ENCODE measurements at places on chromosomes 13 and 19.

DNA sequence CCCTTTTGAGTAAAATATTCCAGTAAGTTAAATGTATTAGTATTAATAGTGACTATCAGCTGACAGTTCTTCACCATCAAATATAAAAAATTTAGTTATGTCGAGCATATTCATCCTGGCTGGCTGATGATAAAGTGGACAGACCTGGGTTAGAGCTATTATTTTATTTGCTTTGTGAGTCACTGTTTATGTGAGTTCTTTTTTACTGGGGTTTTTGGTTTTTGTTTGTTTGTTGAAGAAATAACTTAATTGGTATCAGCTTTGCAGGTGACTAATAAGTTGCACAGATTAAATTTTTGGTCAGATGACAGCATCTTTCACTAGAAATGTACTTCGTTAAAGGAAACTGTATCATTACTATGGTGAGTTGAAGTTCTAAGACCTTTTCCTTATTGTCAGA lies 224.7 kb downstream of the GGACT start:
- peak; percentile 50 for DNase-seq

GRCh38 chr19:710767-711166 lies 2.0 kb downstream of the PALM start:
- no peak for DNase-seq

DNA sequence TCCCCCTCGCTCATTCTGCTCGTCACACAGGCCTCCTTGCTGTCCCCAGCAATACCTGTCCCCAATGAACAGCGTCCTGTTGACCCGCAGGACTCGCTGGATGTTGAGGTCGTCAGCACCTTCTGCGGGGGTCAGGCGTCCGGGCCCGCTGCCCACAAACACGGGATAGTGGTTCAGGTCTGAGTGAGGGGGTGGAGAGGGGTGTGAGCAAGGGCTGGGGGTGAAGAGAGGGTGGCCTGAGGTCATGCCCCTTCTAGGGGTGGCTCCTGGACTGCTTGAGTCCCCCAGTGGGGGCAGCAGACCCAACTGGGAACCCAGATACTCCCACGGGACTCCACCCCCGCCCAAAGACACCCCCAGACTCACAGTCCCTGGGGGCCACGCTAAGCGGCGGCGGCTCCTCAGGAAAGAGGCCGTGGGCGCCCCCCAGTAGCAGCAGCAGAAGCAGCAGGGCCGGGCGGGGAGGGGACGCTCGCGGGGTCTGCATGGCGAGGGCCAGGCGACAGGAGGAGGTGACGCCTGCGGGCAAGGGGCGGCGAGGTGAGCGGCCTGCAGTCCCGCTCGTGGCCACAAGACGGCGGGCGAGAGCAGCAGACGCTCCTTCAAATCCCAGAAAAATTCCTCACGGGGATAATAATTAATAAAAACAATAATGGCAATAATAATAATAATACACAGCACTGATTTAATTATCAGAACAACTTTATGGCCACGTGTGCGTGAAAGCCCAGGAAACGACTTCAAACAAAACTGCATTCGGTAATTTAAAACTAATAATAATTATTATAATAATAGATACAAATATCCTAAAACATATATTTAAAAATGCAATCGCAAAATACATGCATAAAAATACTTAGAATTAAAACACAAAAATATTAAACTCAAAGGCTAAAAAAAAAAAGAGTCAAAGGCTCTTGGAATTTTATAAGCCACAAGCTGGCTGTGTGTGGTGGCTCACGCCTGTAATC lies 1.2 kb downstream of the SEMA6B start:
- no peak for DNase-seq

DNA sequence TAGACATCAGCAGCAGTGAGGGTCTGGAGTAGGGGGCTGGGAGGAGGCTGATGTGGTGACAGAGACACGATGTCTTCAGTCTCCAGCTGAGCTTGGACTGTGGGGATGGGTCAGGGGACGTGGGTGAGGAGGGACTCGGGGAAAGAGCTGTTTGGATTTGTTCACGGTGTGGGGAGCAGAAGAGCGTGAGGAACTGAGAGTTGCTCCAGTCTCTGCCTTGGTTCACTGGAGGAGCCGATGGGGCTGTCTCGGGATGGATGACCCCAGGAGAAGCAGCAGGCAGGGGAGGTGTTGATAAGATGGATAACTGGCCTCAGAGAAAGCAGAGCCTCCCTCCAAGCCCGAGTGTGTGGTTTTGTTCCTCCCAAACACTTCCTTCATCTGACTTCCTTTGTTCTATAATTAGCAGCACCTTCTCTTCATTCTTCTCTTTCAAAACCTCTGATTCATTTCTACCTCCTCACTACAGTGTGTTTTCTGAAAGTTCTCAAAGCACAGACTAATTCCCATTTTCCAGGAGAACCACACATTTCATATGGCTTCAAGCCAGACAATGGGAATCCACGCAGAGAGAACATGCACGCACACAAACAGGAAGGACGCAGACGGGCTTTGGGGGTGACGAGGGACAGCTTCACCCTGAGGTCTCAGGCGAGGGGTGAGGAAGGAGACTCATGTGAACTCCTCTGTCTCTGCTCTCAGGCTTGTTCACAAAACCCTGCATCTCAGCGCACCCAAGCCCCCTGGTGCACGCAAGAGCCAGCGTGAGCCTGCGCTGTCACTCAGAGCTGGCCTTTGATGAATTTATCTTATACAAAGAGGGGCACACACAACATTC lies 18.6 kb downstream of the LAIR2 start:
- no peak for DNase-seq

GRCh38 chr13:50119591-50119990 lies 104.3 kb downstream of the KCNRG start:
- DNase-seq: no peak

DNA sequence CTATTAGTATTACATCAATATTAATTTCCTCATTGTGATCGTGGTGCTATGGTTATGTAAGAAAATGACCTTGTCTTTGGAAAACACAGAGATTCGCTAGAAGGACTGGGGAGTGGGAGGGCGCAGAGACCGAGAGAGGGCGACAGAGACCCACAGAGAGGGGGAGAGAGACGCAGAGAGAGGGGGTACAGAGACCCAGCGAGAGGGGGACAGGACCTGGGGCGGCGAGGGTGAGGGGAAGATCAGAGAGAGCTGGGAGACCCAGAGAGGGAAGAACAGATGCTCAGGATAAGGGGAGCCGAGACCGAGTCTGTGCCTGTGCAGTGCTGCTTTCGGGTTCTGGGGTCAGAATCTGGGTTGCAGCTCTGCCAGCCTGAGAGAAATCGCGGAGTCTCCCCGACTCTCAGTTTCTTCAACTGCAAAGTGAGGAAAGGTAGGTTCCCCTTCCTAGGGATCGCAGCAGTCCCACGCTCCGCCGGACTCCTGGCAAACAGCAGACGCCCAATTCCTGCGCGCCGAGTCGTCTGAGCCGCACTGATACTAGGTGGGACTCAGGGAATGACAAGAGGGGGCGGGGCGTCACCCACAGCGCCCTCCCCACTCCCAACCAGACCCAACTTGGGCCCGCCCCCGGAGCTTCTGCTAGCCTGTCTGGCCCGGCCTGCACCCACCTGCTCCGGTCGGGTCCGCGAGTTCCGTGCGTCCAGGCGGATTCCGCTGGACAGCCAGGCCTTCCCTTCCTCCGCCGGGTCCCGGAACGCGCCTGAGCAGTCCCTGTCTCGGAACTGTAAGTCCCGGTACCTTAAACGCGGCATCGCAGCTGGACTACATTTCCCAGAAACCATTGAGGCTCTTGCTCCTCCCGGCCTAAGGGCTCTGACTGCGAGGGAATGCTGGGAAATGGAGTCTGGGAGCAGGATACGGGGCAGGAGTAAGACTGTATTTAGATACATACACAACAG lies 15.3 kb downstream of the IZUMO2 start:
- peak; percentile 80 for DNase-seq

GRCh38 chr19:5672708-5673459 lies 7.4 kb downstream of the MICOS13 start:
- no peak for DNase-seq

DNA sequence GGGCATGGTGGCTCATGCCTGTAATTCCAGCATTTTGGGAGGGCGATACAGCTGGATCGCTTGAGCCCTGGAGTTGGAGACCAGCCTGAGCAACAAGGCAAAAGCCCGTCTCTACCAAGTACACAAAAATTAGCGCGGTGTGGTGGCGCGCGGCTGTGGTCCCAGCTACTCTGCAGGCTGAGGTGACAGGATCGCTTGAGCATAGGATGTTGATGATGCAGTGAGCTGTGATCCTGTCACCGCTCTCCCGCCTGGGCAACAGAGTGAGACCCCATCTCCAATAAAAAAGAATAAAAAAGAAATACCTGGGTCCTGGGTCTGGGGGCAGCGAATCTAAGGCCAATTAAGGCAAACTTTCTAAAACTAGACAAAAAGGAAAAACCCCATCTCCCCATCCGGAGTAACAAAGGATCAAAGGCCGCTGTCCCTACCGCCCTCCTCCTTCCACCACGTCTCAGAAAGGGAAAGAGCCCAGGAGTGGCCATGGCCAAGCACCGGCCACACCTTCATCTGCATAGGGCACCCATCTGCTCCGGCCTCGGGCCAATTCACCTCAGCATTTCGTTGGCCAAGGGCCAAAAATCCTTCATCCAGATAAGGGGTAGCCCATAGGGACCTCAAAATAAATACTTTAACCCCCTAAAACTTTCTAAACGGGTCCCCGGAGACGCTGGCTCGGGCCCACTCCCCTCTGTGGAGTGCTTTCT lies 851 bp downstream of the ZNF320 start:
- DNase-seq: peak; percentile 7

DNA sequence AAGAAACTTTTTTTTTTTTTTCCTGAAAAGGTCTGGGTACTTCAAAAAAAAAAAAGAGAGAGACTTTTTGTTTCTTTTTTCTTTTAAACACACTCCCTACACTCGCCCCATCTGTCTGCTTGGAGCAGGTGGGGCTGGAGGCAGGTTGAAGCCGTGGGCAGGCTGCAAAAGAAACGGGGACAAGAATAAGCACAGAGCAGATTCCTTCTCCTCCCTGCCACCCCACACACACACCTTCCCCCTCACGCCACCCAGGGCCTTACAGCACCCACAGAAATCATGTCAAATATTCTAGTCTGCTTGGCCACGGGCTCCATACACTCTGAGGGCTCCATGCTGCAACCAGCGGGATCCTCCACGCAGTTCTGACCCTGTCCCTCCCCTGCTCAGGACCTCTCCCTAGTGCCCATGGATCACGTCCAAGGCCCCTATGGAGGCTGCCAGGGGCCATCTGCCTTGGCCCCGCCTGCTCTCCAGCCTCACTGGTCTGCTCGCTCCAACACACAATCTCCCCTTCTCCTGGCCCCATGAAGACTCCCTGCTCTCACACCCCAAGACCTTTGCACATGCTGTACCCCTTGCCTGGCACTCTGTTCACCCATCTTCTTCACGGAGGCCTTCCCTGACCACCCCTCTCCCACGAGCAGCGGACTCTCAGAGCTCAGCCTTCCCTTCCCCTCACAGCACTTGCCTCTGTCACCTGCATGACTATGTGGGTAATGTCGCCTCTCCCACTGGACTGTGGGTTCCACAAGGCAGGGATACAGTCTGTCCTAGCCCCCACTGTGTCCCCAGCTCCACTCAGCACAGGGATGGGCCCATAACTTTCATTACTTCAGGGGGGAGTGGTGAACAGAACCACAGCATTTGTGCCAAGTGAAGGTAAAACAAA lies 11.4 kb downstream of the AKT2 start:
- no peak for DNase-seq

DNA sequence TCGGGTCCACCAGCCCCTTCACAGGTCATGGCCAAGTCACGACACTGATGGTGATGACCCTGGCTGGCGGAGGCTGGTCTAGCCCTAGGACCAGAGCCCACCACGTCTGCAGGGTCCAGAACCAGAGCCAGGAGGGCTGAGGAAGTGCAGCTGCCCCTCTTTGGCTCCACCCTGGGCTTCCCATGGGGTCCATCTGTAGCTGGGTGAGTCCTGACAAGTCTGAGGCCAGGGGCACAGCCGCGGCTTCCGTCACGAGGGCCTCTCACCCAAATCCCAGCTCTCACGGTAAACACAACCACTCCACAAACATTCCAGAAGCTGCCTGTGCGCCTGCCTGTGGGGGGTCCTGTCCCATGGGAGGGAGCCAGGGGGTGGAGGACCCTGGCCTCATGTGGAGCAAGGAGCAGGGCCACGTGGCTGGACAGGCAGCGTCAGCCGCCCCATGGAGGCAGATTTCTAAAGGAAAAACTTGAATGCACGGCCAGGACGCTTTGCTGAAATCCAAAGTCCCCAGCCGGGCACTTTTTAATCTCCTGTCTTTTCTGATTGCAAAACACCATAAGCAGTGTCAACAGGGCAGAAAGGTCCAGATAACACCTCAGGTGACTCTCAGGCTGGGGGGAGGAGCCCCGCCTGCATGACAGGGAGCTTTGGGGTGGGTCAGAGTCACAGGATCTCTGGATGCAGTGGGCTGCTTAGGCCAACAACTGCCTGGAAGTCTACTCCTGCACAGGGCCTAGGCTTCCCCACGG lies 29.9 kb downstream of the CEBPG start:
- DNase-seq: no peak

DNA sequence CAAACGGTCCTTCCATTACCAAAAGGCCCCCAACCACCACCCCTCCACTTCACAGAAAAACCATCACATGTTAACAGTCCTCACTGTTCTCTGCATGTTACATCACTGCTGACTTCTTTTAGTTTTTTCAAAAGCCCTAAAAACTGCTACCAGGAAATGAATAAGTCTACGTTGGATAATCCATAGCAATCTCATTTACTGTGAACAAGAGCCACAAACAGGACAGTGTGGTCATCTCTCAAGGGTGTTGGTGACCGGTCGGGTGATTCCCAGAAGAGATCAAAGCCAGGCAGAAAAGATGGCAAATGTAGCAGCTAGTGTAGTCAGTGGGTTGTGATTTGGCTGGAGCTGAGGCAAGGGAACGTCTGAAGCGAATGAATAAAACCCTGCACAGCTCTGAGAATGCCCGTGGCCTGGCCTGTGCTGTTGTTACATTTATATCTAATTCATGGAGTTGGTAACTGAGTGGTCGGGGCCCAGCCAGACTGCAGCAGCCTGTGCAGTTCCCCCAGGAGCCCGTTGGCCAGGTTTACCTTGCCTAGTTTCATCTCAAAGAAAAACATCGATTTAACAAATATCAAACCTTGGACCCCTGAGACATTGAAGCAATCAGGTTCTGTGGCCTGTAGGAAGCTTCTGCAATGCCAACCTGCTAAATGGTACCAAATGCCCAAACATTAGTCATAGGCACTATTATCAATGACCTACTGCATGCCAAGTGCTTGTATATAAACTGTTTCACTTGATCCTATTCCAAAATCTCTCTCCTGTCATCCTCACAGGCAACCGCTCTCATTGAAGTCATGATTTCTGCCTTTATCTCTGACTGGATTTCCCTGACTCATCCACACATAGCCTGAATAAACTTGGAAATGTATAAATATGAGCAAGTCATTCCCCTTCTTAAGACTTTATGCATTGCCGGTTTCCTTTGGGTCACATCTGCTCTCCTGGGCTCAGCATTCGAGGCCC lies 153.8 kb upstream of the SERP2 start:
- DNase-seq: peak; percentile 52

DNA sequence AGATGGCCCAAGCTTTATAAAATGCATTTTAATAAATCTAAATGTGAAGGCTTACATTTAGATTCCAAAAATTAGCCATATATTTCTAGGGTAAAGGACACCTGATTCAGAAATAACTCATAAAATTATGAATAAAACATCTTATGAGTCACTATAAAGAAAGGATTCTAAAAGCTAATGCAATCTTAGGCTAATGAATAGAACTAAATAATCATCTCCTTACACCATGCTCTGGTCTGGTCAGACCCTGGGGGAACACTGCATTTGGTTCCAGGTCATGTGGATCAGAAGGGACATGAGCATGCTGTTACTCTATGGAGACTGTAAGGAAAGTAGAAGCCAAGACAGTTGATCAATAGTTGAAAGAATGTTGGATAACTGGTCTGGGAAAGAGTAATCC lies 370.4 kb downstream of the NDFIP2 start:
- DNase-seq: no peak
